IPS DF 6.9 (cell line): ENCODE measurements at places on chromosomes 1 and 21.

DNA sequence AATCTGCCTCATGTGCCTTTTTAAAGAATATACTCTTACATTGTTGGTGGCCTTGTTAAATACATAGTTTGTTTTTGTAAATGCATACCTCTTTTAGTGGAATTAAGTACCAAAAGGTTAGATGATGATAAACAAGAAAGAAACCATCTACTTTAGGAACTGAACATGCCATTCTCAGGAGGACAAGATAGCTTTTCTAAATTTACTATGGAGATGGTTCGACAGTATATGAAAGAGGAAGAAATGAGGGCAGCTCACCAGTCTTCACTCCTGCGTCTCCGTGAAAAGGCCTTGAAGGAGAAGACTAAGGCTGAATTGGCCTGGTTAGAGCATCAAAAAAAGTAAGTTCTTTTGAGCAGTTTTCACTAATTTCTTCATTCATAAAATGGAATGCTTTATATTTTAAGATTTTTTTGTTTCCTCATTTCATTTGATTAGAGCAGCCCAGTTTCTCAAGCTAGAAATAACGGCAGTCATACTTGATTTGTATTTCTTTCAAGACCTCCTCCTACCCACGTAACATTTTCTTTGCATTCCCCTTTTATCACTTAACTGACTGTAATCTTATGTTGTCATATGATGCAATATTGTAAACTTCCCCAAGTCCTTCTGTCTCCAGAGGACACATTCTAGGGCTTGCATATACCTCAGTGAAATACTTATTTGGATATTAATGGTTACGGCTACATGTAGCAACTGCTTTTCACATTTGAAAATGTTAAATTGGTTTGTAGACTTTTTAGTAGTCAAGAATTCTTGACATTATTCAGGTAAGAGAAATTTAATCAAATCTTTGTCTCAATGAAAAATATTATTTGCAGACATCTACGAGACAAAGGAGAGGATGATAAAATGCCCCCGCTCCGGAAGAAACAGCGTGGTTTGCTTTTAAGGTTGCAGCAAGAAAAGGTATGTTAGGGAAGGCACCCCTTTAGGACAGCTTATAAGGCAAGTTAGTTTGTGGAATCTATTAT, 99.3 kb downstream of the CEP350 start:
- no peak overlapping the region for H3K27ac ChIP-seq
- DNase-seq = no peak
- H3K27me3 ChIP-seq = no peaks in the 10 kb centered on the region
- H3K4me3 ChIP-seq = no peak overlapping the region
- peaks cover 2% of the 10 kb centered on the region; the same call in 1 of the 2 replicates for H3K36me3 ChIP-seq

DNA sequence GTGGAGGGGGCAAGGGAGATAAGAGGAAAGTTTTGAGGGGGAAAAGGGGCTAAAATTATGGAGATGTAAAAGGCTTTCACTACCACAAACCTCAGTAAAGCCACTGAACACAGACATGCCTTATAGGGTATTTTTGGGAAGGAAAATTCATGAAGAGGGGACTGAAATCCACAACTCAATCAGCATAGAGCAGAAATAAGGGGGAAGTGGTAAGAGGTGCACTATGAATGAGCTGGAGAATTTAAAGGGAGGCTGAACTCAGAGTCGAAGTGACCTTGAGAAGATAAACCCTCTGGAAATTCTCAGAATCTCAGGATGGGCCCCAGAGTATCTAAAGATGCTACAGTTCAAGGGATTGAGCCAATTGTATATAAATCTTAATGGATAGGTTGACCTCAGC, 15.3 kb downstream of the RHEX start:
- H3K27me3 ChIP-seq = no peaks in the 10 kb centered on the region
- no peak overlapping the region for H3K27ac ChIP-seq
- H3K4me1 ChIP-seq = no peaks in the 10 kb centered on the region; the same call in 1 of the 2 replicates
- no peak for DNase-seq
- H3K36me3 ChIP-seq = no peaks in the 10 kb centered on the region

- no peaks in the 10 kb centered on the region for H3K4me1 ChIP-seq
- H3K36me3 ChIP-seq = no peaks in the 10 kb centered on the region
- no peak for DNase-seq
- H3K27me3 ChIP-seq = no peaks in the 10 kb centered on the region
- no peak overlapping the region for H3K27ac ChIP-seq
Observed at GRCh38 chr1:29753244-29753643, 516.9 kb downstream of the PTPRU start.

- no peak overlapping the region for H3K27ac ChIP-seq
- peaks cover 5% of the 10 kb centered on the region; the same call in 1 of the 2 replicates for H3K4me1 ChIP-seq
- DNase-seq = no peak
- H3K27me3 ChIP-seq = no peaks in the 10 kb centered on the region
- H3K36me3 ChIP-seq = peaks cover 36% of the 10 kb centered on the region; the same call in 1 of the 2 replicates
Observed at GRCh38 chr1:28512058-28512611, 6.3 kb downstream of the RCC1 start.

DNA sequence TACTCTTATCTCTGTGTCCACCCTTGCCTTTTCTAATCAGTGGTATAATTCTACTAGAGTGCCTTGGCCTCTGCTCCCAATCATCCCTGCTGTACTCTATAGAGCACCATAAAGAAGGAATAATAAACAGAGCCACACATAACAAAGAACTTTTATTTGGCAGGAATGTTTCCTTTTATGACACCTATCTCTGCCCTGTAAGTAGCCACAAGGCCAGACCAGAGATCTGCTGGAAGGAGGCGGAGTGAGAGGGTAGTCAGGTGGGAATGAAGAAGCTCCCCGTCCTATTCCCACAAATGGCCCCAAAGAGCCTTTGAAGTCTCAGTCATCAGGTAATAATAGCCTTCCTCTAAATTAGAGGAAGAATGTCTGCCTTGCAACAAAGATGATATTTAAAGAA, 32.7 kb downstream of the WLS start:
- no peaks in the 10 kb centered on the region for H3K4me1 ChIP-seq
- DNase-seq = no peak
- H3K27me3 ChIP-seq = no peaks in the 10 kb centered on the region
- no peaks in the 10 kb centered on the region for H3K36me3 ChIP-seq

DNA sequence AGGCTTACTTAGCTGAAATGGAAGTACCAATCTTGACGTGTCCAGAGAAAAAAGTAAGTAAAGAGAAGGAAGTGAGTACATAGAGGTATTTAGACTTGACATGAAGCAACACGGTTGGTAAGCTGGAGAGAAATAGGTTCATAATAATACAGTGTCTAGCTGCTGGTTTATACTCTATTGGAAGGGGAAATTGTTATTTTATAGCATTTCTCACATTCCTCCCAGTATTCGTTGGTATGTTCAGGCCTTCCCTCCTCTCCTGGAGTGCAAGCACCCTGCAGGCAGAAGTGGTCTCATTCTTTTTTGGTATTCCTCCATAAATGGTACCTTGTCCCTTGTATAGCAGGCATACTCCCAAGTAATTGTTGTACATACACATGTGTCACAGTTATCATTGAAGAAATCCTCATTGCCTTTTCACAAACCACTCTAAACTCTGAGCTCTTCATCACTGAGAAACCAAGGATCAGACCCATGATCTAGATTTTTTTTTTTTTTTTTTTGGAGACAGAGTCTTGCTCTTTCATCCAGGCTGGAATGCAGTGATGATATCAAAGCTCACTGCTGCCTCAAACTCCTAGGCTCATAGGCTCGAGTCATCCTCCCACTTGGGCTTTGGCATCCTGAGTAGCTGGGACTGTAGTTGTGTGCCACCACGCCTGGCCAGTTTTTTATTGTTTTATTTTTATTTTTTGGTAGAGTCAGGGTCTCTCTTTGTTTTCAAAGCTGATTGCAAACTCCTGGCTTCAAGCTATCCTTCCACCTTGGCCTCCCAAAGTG, 9.8 kb upstream of the IPO9 start:
- H3K27me3 ChIP-seq = no peaks in the 10 kb centered on the region
- H3K4me3 ChIP-seq = no peak overlapping the region
- no peak overlapping the region for H3K27ac ChIP-seq
- H3K36me3 ChIP-seq = peaks cover 12% of the 10 kb centered on the region; the same call in 1 of the 2 replicates

DNA sequence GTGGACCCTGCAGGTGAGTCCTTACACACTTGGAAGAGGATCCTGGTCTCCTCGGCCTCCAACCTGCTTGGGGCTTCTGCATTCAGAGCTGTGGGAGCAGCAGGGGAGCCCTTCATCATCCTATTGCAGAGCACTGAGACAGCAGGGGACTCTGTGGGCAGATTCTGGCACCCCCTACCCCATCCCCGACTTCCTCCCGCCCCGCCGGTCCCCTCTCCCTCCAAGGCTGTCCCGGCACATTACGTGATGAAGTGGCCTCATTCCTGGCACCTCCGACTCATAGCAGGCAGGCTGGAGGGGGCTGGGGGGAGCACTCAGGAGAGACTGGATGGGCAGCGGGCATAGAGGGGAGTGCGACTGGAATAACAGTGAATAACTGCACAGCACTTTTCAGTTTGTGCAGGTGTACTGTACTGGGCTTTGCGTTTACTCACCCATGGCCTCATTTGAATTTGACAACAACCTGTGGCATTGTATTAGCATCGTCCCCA, 394.1 kb downstream of the MATN1 start:
- H3K27me3 ChIP-seq = no peaks in the 10 kb centered on the region
- peaks cover 1% of the 10 kb centered on the region; the same call in 1 of the 2 replicates for H3K4me1 ChIP-seq
- H3K36me3 ChIP-seq = no peaks in the 10 kb centered on the region
- no peak overlapping the region for H3K27ac ChIP-seq

DNA sequence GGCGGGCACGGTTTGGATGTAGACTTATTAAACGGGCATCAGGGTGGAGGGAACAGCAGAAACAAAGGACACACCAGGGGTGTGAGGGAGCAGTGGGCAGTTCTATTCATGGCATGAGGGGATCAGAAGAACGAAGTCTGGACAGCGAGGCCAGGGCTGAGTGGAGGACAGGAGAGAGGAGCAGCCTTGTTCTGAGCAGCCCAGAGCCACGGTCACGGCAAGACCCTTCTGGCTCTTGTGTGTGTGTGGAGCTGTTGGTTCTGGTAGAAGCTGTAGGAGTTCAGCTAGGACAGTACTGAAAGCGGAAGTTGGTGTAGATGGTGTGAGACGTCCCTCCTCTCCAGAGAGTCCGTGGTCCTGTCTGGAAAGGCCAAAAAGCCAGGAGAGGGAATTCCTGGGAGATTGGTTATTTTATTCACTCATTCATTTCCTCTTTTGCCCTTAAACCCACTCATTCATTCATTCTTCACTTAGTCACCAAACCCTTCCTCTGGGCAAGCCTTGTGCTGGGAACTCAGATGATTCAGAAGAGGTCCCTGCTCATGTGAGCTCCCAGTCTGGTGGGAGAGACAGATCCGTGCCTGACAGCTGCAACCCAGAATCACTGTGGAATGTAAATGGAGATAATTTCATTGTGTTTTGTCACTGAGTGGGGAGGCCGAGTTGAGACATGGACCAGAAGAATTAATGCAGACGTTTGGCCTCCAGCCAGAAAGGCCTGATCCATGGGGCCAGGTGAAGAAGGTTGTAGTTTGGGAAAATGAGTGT, 4.1 kb upstream of the ACOT11 start:
- no peaks in the 10 kb centered on the region for H3K36me3 ChIP-seq
- no peaks in the 10 kb centered on the region for H3K27me3 ChIP-seq
- H3K4me3 ChIP-seq = no peak overlapping the region
- peaks cover 5% of the 10 kb centered on the region; the same call in 1 of the 2 replicates for H3K4me1 ChIP-seq
- H3K27ac ChIP-seq = no peak overlapping the region
- no peak for DNase-seq
